ENCODE measurements at places on chromosomes 1 and 21. TPM values are rescaled to one million over a fixed set of nuclear protein-coding genes. Genes with fewer than 3 reads are reported as not detected.
A peak's percentile ranks its signal among the peaks of the same experiment; 100 is the strongest.

DNA sequence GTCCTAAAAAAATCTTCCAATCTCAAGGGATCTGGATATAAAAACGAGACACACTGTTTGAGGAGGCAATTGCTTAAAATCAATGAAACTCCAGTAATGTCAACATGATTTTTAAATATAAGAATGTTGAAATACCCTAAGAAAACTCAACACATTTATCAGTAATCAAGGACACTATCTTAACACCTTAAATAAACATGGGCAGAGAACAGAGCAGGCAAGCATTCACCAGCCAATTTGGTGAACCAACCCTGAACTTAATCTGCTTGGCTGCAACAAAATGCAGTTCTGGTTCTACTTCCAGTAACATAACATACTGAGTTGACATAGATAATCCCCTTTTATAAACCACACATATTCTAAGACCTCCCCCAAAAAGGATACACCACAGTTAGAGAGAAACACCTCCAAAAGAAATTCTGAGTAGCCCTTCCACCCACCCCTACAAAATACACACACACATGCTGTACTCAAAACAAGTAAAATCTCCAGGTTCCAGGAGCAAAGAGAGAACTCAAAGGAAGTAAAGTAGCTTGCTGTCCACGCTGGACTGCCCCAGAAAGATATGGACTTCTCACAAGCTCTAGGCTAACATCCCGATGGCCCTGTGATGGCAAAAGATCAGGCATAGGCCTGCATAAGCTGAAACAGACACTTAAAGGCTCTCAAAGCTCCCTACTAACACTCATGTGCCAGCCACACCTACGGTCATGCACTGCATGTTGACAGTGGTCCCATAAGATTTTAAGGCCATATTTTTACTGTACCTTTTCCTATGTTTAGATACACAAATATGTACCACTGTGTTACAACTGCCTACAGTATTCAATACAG, 30.5 kb downstream of the TP53BP2 start:
- no peak for DNase-seq

DNA sequence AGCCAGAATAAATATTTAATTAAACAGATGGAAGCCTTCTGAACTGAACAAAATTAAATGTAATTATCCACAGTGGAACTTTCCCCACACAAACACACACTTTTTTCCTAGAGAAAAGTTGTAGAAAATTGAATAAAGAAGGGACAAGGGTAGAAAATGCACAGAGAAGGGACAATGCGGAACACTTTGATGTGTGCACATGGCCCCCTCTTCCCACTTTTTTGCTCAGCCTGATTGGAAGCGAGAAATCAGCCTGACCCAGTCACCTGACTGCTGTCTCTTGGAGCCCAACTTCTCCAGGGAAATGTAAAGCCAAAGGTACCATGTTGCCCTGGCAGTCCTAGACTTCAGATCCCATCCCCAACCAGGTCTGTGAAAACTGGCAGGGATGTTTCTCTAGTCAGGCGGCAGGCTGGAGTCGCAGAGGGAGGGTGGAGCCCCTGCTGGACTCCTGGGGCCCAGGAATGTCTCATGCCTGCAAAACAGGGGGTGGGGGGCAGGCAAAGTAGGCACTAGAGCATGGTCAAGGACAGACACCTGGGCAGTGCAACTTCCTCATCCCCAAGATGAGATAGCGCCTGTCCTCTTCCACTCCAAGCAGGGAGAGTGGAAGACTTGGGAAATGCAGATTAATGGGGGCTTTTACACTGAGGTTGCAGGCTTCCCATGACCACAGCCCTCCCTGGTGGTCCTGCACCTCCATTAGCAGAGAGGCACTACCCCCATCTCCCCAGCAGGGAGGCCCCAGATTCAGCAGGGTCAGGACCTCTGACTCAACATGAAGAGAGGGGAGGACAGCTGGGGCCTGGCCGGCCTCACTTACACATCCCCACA, 2.8 kb downstream of the CERS2 start:
- no peak for DNase-seq

DNA sequence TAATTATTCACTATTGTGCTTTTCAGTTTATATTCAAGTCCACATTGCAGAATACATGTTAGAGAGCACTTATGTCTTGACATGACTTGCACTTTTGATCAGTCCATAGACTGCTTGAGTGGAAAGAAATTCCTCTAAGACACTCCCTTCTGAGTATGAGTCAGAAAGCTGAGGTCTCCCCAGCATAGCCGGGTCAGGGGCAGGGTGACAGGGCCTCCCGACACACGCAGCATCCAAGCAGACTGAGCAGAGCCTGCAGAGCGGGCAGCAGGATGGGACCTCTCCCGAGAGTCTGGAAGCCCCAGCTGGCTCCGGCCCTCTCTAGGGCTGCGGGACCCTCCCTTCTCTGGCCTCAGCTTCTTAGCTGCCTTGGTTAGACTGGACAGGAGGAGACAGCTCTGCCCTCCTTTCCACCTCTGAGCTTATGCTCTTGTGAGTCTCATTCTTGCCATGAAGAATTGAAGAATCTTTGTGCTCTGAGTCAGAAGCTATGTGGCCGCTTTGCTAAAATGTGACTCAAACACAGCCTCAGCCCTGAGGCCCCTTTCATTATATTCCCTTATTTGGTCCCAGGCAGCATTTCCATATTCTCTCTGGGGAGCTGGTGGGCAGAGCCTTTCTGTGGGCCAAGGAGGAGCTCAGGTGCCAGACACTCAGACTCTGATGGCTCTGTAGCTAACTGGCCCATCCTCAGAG, 11.2 kb upstream of the CAPN2 start:
- no peak for DNase-seq

DNA sequence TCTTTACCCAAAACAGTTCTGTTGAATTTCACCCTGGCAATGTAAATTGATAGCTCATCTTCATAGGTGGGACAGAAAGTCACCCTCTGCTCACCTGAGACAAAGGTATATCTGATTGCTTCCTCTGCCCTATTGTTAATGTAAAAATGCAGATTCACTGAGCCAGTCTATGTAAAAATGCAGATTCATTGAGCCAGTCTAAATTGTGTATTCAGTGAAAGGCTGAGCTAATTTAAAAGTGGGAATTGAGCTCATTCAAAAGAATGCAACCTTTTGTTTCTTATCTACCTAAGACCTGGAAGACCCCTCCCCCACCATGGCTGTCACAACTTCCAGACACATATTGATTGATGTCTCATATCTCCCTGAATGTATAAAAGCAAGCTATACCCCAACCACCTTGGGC, 4.8 kb upstream of the MYSM1 start:
- DNase-seq = no peak

DNA sequence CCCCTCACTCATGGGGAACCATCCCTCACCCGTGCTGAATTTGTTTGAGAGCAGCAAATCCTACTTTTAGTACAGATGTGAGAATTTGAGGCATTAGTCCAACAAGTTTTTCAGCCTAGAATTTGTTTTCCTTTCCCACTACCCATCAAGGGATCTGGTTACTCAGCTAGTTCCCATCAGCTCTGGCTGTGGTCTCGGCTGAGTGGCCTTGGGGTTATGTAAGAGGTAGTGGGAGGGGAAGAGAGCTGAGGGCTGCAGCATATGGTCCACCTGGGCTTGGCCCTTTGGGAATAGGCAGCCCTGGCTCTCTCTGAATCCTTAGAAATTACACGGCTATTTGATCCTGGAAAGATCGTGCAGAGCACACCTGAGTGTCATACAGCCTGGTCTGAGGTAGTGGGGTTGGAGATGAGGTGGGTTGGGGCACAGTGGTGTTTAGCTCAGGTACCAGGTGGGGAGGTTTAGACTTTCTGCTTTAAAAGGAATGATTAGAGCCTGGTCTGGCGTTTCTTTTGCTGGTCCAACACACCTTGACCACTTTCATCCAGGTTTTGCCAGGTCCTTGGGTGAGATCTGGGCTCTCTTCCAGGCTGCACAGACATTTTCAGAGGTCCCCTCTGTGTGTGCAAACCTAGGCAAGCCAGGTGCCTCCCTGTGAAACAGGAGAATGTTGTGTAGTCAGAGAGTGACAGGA, 4.2 kb downstream of the GSTM4 start:
- DNase-seq = peak; percentile 72

- no peak for DNase-seq
Measured at GRCh38 chr21:33945652-33946270, 30.2 kb upstream of the ATP5PO start.

DNA sequence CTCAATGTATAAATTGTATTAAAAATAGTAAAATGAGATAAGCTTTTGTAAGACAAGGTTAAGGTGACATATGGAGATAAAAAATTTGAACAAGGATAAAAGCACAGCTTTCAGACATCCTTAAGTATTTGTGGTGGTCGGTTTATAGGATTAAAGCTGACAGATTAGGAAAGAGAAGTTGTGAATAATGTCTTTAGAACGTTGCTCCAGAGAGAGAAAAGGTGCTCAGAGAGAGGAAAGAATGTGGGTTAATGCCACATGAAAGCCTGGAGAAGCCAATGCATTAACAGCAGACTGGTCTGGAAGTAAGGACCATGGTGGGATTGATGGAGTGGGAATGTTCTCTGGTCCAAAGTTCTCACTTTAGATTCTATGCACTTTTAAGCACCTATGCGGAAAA, 44.8 kb downstream of the ATP6V1G3 start:
- no peak for DNase-seq

GRCh38 chr1:12047120-12047876, 15.8 kb upstream of the TNFRSF8 start:
- DNase-seq = no peak

GRCh38 chr1:76591963-76592362, 275.3 kb upstream of the ST6GALNAC5 start:
- DNase-seq = no peak

- no peak for DNase-seq
Measured at GRCh38 chr1:101128846-101129245, 103.3 kb upstream of the DPH5 start.

- DNase-seq = no peak
Measured at GRCh38 chr1:45563843-45564242, 13.2 kb downstream of the AKR1A1 start.

- DNase-seq = no peak
Measured at GRCh38 chr1:76068542-76068941, 6.0 kb upstream of the ST6GALNAC3 start.

GRCh38 chr1:115060501-115060900, 28.8 kb downstream of the TSPAN2 start:
- DNase-seq = no peak

GRCh38 chr1:14597343-14598006, 1.0 kb upstream of the KAZN start:
- no peak for DNase-seq

DNA sequence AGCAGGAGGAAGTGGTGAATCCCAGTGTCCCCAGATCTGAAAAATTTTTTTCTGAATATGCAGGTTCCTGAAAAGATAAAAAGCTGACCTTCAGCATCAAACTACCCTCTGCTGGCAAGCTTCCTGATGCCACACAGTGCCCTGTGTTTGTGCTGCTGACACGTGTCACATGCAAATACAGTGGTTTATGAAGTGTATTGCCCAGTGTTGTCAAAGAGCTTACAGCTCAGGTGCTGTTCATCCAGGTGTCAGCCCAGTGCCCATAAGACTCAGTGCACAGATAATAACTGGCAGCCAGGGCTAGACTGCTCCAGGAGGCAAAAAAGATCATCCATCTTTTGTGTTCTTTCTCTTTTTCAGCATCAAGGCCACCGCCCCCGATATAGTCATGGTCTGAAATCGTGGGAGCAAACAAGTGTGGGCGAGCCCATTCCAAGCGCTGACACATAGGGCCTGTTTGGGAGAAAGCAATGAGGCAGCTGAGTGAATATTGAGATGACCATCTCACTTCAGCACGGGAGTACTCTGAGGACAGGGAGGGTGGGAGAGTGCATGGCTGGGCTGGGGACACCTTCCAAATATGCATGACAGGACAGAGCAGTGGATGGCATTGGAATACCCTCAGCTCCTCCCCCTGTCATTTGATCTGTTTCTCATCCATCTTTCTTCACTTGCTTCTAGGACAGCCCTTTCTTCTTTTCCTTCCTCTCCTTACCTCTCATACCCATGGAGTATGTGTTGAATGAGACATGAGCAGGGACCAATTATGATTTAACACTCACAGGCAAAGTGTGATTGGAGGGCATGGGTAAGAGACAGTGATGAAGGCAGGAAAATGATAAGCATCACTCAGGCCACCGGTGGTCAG, 6.4 kb upstream of the KCNK1 start:
- DNase-seq = no peak

DNA sequence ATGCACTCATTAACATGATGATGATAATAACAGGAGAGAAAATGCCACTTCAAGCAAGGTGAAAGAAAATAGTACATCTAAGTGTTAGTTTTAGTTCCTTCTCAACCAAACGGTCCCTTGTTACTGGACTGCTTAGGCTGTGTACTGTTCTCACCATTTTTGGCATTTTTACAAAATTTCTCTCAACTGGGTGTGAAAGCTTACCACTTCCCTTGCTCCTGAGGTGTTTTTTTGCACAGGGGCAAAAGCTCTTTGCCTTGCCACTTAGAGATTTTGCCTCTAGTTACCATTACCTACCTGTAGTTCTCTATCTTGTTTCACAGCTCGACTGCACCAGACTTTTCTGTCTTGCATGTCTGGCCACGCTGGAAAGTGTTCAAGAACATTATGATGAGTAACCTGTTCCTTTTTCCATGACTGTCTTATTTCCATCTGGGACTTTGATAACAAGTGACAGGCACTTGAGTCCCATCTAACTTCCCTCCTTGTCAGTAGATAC, 10.7 kb downstream of the NEK7 start:
- DNase-seq = no peak

- DNase-seq = no peak
Measured at GRCh38 chr1:34290831-34291230, 114.1 kb downstream of the C1orf94 start.

DNA sequence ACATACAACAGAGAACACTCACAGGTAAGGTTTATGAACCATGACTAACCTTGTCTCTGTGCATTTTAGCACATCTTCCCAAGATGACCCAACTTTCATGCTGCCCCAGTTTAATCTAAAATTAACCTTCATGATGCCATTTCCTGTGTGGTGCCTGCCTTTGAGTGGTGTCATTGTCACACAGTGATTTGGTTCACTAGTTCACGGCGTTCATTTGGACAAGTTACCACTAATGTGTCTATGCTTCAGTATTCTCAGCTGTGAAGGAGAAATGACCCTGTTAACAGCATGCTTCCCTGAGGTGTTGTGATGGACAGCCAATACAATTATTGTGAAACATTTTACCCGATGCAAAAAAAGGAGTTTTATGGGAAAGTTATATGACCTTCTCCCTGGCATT, 693.1 kb downstream of the RWDD3 start:
- DNase-seq = no peak

DNA sequence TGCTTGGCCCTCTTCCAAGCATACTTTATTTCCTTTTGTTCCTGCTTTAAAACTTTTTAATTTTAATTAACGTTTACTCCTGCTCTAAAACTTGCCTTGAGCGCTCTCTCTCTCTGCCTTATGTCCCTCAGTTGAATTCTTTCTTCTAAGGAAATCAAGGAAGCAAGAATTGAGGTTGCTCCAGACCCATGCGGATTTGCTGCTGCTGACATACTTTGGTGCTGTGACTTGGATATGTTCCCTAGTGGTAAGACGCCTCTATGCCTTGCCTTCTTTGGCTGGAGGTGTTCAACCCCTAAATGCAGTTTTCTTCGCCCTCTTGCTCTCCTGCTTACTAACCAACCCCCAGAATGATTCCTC, 148.1 kb downstream of the ADSS2 start:
- DNase-seq = no peak

GRCh38 chr1:53400761-53401674, 58.2 kb upstream of the DMRTB1 start:
- DNase-seq = no peak

Gene OR2T33
- not detected for total RNA-seq

Gene TIMM17A
- total RNA-seq = 63.7 TPM

Gene PNRC2
- 53.0 TPM for total RNA-seq

Gene RAP1GAP
- total RNA-seq = 170 TPM

Gene XCL1
- not detected for total RNA-seq

Gene MPL
- total RNA-seq = 1.3 TPM

Gene OR2L2
- 2.6 TPM for total RNA-seq

Gene PSRC1
- total RNA-seq = 102 TPM
